Bone marrow (tissue), 2 donors: ENCODE measurements at places on chromosomes 16 and 17.

- DNase-seq: no peak
Observed at GRCh38 chr17:77141846-77142449, 1.2 kb downstream of the SEC14L1 start.

DNA sequence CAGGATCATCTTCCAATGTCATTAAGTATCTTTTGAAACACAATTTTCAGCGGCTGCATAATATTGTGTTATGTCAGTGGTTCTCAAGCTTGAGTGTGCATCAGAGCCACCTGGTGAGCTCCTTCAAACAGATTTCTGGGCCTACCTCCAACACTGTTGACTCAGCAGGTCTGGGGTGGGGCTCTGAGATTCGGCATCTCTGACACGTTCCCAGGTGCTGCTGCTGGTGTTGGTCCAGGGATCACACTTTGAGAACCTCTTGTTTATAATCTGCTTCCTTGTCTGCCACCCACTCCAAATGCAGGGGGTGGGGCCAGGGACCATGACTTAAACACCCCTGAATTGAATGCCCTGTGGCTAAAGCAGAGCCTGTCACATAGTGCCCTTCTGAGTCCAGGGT lies 73.8 kb upstream of the HNF1B start:
- no peak for DNase-seq

- DNase-seq: no peak
Observed at GRCh38 chr17:61349350-61349749, 50.3 kb upstream of the TBX2 start.

- DNase-seq: no peak
Observed at GRCh38 chr16:81797443-81797842, 18.4 kb downstream of the PLCG2 start.

- no peak for DNase-seq
Observed at GRCh38 chr17:80219763-80220053, 425 bp downstream of the SGSH start.

DNA sequence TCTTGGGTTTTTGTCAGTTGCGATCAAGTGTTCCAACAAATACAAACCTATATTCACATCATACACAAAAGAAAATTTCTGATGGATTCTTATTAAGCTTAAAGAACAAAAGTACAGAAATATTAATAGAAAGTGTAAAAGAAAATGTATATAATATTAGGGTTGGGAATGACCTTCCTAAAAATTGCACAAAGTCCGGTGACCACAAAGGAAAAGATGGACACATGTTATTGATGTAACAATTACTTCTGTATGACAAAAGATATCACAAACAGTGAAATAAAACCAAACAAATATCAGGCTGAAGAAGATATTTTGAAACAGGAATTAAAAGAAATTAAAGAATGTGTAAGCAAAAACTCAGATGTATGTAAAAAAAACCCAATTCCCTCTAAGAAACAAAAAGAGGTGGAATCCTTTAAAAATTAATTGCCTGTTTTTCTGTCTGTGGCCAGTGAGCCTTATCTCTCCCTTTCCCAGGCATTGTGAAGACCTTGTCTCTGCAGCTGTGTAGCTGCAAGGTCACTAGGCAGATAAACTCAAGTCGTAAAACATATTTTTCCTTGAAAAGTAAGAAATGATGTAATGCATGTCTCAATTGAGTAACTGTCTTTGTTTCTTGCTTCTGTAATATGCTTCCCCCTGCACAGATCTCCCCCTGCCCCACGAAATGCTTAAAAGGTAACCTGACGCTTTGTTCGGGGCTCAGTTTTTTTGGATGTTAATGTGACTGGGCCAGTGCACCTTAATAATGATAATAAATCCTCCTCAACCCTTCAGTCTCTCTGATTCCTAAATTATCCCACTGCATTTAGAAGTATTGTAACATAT lies 2.8 kb downstream of the ST6GALNAC1 start:
- DNase-seq: no peak

DNA sequence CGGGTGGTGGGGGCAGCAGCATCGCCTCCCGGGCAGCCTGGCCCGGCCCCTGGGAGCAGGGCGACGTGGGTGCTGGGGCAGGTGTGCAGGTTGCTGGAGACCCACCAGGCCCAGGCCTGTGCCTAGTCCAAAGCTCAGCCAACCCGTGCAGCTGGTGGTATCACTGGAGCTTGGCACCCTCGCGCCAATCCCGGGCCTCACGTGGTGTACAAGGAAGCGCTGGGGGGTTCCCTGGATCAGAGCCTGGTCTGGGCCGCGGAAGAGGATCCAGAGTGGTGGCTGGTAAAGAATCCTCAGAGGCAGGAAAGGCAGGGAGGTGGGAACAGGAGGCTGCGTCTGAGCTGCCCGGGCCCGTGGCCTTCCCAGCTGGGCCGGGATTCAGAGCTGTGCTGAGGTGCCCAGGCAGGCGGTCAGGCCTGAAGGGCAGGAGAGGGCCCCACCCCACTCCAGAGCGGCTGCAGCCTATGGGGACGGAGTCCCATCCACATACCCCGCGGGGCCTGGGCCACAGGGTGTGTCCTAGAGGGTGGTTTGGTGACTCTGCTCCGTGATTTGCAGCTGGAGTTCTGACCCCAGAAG lies 36.2 kb downstream of the ZFPM1 start:
- no peak for DNase-seq

DNA sequence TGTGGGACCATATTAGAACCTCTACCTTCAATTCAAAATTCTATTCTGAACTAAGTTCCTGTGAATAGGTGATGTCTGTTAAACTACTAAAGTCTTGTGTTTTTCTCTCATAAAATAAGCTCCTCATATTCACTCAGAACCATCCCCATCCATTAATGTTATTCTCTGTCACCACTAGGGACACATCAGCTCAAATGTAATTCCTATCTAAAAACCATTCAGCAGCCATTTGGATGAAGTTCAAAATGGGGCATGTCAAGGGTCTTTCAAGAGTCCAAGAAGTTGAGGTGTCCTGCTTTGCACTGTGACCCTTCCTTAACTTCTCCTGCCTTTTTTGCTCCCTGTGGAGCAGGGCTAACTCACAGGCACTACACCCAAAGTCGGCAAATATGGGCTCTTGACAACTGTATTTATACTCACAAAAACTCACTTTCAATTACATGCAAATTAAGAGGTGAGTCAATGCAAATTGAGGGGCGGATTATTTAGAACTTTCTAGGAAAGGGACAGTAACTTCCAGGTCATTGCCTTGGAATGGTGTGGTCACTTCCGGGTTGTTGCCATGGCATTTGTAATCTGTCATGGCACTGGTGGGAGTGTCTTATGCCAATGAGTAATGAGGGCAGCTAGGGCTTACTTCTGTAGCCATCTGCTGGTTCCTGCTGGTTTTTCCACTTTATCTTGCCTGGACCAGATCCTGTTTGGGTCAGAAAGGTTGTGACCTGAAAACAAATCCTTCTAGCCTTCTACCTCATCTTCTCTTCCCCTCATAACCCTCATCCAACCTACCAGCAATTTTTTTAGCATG lies 128.2 kb upstream of the COX10 start:
- DNase-seq: no peak

- DNase-seq: no peak
Observed at GRCh38 chr16:12500771-12501170, 302.9 kb downstream of the CPPED1 start.

GRCh38 chr16:2371421-2371820 lies 30.9 kb upstream of the ABCA3 start:
- no peak for DNase-seq

DNA sequence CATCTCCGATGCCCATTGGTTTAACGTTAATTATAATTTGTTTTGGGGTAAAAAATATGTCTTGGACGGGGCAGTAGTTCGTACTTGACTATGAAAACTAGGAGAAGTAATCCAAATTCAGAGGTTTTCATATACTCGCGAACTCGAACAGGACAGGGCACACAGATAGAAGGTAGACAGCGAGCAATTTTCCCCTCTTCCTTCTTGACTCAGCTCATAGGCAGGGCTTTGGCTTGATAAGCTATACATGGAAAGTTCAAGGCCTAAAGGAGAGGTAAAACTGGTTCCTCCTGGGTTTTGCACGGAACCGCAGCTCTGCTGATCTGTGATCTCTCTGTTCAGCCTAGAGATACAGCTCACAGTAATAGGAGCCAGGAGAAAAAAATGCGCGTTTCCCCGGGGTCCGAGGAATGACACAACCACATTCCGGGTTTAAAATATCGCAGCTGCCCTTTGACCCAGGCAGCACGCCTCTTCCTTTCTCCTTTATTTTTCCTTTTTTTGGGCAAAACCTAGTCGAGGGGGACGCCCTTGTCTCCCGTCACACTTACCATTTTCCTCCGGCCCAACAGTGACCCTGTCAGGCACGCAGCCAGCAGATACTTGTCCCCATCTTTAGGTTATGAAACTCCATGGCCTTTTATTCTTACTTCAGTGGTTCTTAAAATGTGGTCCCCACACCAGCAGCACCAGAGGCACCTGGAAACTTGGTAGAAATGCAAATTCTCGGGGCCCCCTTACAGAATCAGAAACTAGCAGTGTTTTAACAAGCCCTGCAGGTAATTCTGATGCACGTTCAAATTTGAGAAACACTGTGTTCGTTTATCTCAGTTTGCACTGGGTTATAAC lies 1.7 kb upstream of the LASP1 start:
- DNase-seq: no peak

DNA sequence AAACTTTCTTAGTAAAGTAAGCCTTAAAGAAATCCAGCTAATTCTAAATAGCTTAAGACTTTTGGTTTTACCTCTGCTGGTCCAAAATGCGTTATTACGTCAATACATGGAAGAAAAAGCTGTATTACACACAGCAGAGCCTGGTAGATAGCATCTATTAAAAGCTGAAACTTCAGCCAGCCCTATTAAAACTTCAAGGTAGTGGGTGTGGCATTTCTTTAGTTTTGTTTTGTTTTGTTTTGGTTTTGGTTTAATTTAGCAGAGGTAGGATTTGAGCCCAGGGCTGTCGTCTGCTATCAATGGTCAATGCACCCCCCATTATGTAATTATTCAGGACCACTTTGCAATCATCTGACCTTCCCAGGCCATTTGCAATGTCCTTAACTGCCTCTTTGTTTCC lies 318.4 kb upstream of the MAF start:
- DNase-seq: no peak
